ENCODE measurements at places on chromosomes 5 and 9.

DNA sequence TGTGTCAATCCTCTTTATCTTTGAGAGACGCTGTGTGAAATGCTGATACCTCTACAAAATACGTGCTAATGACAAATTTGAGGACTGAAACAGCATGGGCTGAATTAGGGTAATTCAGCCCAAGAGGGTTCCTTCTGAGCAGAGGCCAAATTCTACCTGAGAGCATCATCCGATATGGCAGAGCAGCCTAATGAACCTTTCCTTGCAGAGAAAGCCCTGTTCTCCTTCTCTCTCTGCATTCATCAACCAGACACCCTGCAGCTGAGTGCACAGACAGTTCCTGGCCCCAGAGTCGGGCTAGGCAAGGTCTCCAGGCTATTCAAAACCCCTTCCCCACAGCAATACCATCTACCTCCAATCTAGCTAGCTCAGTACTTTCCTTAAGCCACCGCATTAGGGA is 77.9 kb downstream of the TRIM32 start:
- no peak for DNase-seq

DNA sequence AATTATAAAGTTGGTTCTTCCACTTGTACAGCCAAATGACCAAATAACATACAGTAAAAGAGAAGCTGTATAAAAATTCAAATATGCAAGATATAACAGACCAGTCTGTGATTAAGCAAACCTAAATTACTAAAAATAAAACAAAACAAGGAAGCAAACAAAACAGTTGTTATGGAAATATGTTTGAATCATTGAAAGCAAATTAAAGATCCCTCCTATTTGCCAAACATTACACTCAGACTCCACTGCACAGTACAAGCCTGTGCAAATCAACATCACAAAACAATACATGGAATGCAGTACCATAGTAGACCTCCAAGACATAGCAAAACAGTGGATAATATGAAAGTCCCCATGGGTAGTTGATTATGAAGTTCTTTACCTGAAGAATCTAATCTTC is 288.1 kb upstream of the PTGER4 start:
- no peak for DNase-seq

DNA sequence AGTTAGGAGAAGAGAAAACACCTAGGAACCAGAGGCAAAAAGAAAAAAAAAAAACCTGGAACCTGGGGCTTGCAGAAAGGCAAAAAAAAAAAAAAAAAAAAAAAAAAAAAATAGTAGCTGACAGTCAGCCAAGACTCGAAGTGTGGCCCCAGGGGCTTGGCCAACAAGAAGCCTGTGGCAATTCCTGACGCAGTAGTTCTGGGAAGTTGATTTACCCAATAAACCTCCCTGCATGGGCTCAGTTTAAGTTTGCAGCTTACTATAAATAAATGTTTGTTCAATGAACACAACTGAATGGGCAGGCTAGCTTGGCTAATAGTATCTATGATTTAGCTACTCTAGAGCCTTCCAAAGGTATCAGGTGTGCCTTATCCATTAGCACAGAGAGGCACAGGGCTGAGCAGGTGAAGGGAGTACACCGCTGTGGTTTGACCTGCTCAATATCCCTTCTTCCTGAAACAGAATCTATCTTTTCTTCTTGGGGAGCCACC is 21.3 kb upstream of the GLRX start:
- DNase-seq, result no peak

- DNase-seq, result no peak
These were observed 51.8 kb upstream of the ZBTB43 start for GRCh38 chr9:126752881-126753670.

- DNase-seq, result no peak
These were observed 64.6 kb downstream of the ELOVL7 start for GRCh38 chr5:60779466-60779865.

All from activated gamma-delta T cell treated with Interleukin-2 at 50 U/mL for 16 hours (primary cell).